Smooth muscle cell of the brain vasculature (primary cell): ENCODE measurements at places on chromosomes 11 and 22.

DNA sequence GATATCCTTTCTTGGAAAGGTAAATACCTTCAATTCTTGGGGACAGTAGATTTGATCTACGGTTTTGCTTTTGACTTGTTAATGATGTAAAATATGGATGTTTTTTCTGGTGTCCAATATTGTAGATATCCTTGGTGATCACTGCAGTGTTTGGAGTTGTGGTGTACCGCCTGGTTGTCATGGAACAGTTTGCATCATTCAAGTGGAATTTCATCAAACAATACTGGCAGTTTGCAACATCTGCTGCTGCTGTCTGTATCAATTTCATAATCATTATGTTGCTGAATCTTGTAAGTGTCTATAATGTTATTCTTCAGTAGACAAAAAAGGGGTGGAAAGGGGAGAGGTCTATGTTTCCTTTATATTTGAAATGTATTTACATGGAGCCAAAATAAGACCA, 27.4 kb upstream of the MUC15 start:
- no peak for DNase-seq

DNA sequence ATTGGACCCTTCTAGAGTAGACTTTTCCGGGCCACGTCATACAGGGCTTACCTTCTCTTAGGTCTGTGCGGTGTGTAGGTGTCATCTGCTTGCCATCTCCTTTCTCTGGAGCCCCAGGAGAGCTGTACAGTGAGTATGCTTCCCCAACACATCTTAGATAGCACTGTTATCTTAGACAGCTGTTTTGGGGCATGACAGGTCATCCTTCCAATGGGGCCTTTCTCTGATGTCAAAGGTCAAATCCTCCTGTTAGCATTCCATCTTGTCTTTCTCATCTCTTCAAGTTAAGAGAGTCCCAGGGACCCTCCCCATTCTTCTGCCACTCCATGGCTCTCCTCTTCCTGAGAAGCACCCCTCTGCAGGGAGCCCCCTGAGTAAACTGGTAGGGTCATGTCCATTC, 31.0 kb upstream of the EIF3D start:
- DNase-seq: no peak

DNA sequence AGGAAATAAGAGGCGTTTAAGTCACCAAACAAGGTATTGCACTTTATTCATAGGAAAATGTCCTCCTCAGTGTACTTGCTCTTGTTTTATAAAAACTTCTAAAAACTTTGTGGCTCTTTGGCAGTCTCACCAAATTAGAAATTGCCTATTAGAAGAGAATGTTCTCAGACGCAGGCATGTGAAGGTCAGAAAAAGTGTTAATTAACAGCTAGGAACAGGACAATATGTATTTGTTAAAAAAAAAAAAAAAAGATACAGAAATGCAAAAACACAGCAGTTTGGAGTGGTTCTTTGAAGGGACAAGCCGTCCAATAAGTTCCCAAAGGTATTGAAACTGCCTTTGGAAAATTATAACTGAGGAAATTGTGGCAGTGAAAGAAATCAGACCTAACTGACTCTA, 67.9 kb downstream of the SLC25A17 start:
- no peak for DNase-seq

- DNase-seq: no peak
Measured at GRCh38 chr11:82873919-82874333, 26.3 kb downstream of the PRCP start.

GRCh38 chr11:8983552-8983951, 19.3 kb upstream of the TMEM9B start:
- DNase-seq: no peak

- no peak for DNase-seq
Measured at GRCh38 chr11:12485328-12485727, 108.0 kb downstream of the PARVA start.

GRCh38 chr22:37820350-37820749, 2.8 kb upstream of the GALR3 start:
- DNase-seq: no peak

DNA sequence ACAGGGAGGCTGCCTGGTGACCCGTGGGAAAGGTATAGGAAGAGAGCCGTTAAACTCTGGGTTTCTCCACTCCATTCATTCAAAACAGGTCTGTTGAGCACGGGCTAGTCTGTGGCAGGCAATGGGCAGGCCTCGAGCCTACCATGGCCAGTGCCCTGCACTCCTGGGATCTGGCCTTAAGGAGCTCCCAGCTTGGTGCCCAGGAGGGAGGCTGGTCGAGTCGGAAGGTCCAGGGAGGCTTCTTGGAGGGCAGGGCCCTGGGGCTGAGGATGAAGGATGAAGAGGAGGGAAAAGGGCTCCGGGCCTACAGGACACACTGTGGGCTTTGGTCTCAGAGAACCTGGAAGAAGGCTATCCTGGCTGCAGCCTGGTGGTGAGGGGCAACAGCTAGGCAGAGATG, 41.9 kb upstream of the MN1 start:
- no peak for DNase-seq
